Stromal cell of bone marrow (primary cell): ENCODE measurements at places on chromosomes 4 and X.

DNA sequence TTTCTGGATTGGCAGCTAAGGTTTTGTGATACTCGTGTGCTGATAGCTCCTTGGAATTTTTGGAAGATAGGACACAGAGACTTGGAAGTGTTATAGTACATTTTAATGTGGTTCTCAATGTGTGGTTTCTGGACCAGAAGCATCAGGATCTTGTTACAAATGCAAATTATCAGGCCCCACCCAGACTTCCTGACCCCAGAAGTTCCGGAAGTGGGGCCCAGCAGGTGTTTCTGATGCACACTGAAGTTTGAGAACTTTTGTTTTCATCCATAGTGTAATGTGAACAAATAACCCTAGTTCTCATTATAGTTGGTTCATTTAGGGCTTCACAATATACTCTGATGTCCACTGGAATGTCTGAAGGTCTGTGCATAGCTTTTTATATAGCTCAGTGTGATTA, 49.6 kb downstream of the LAMP2 start:
- no peak for DNase-seq

GRCh38 chr4:145821766-145822165, 116.9 kb downstream of the ZNF827 start:
- no peak for DNase-seq

- no peak for DNase-seq
Observed at GRCh38 chrX:105752338-105752956, 69.9 kb upstream of the NRK start.

DNA sequence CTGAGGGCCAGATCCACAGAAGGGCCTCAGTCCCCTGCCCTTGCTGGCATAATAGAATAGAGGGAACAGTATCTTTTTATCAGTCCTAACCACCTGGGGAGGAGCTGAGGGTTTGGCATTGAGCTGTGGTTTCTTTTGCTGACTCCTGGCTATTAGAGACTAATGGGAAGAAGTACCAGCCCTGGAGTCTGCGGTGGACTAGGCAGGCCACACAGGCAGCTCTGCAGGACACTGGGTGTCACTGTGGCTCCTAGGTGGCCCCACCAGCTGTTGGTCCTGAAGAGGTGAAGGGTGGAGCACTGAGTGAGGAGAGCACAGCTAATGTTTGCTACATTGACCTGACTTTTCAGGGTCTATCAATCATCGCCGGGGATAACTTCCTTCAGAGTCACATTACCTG, 52.8 kb upstream of the GPC4 start:
- no peak for DNase-seq

GRCh38 chrX:133604801-133605200, 189.5 kb upstream of the GPC4 start:
- DNase-seq = no peak

- DNase-seq = no peak
Observed at GRCh38 chr4:51884055-51884454, 41.1 kb downstream of the DCUN1D4 start.

GRCh38 chr4:174699654-174700053, 129.4 kb downstream of the GLRA3 start:
- DNase-seq = no peak

GRCh38 chr4:67521506-67521905, 23.8 kb downstream of the CENPC start:
- no peak for DNase-seq

DNA sequence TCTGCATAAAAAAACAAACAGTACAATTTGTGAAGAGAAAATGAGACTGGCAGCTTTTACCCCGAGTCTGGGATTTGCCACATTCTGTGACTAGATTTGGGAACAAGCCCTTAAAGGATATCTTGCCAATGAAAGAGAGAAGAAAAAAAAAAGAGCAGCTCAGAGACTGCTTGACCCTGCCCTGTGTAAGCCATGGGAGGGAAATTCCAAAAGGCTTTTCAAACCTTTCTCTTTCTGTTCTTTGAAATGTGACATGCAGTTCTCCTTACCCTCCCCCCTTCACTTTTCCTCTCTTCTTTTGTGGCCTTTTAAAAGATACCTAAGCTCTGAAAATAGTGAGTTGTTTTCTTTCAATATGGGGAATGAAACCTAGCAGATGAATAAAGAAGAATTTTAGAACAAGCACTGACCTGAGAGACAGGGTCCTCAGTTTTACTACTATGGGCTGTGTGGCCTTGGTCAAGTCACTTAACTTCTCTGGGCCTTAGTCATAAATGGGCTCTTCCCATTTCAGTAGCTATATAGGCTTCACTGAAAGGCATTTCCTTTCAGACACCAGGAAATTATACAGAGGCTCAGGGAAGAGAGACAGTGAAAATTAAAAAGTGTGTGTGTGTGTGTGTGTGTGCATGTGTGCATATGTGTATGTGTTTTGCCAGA, 5.1 kb downstream of the CCDC160 start:
- DNase-seq = no peak

DNA sequence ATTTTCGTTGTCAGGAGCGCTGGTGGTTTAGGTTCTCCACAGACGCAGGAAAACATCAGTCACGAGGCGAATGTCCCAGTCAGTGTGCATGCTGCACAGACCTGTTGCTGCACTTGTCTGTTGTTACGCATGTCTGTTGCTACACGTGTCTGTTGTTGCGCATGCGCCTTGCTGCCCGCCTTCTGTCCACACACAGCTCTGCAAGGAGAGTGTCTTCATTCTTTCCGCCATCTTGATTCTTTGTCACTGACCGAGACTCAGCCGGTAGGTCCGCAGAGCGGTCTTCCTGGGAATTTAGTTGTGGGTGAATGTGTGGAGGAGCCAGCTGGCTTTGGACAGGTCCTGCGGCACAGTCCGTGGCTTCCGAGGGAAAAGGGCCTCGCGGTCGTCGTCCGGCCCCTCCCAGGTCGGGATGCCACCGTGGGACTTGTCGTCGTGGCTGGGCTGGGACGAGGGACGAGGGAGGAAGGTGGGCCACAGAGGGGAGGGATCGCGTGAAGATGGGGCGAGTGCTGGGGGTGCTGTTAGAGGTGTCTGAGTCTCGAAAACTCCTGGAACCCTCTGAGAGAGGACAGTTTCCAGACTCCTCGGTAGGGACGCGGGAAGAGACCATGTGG, at the start of gene PAGE2B:
PAGE2B (plus strand) TSS at position 180 of the 617 bp plus-strand sequence. CDS start 1,012 bp downstream, outside the sequence.
- no peak for DNase-seq

DNA sequence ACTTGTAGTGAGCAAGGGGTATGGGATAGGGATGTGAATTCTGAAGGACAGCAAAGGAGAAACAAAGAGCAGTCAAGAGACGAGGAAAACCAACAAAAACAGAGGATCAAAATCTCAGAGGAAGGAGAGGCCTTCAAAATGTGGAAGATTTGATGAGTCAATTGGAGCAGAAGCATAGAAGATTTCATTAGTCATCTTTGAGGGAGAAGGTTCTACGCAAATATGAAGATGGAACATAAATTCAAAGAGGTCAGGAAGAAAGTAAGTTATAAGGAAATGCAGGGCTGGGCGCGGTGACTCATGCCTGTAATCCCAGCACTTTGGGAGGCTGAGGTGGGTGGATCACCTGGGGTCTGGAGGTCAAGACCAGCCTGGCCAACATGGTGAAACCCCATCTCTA, 35.4 kb downstream of the MID2 start:
- no peak for DNase-seq

DNA sequence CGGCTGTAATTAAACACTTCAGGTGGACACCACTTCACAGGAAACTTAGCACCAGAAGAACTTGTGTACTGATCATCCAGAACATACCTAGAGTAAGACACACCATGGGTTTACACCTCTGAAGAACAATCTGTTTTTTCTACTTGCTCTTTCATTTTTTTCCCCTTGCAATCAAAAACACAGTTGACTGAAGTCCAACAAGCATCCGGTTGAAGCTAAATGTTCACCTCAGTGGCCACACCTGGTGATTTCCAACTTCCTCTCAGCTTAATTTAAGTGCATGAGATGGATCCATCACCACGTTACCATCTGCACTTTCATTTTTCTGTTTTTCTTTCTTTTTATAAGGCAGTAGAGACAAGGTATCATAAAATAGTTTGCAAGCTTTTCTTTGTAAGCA, 4.9 kb upstream of the TXK start:
- DNase-seq = no peak

DNA sequence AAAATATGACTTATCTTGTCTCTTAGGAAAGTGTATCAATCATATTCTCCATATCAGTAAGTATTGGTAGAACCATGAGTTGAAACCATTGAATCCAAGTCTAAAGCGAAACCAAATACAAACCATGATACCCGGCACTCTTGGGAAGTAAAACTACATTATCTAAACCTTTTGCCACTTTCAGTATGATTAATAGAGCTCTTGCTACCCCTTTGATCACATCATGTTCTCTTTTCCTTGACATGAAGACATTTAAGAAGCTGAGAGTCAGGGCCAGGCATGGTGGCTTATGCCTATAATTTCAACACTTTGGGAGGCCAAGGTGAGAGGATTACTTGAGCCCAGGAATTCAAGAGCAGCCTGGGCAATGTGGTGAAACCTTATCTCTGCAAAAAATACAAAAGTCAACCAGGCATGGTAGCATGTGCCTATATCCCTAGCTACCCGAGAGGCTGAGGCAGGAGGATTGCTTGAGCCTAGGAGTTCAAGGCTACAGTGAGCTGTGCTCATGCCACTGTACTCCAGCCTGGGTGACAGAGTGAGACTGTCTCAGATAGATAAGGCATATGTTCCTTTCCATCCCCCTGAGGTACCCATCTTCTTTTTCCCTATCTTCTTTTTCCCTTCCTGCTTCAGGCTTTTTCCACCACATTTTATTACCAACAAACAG, 45.4 kb downstream of the CEP135 start:
- DNase-seq = no peak

GRCh38 chr4:117596917-117597480, 437.3 kb upstream of the NDST3 start:
- no peak for DNase-seq

DNA sequence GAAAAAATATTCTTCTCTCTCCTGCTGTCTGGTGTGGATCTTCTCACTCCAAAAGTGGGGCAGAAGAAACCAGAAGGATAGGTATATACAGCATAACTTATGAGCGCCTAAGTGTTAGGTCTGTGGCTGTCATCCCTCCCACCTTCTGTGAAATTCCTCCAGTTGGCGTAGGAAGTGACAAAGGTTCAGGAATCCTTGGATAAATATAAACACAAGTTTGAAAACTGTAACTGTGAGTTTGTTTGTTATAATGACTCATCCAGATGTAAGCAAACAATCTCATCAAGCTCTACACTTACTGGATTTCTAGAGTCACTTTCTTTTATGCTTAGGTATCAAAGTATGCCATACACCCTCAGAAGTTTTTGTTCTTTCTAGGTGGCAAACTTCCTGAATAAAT, 405.2 kb downstream of the FAT4 start:
- DNase-seq = no peak

GRCh38 chrX:111322231-111322855, 52.1 kb upstream of the CAPN6 start:
- no peak for DNase-seq

DNA sequence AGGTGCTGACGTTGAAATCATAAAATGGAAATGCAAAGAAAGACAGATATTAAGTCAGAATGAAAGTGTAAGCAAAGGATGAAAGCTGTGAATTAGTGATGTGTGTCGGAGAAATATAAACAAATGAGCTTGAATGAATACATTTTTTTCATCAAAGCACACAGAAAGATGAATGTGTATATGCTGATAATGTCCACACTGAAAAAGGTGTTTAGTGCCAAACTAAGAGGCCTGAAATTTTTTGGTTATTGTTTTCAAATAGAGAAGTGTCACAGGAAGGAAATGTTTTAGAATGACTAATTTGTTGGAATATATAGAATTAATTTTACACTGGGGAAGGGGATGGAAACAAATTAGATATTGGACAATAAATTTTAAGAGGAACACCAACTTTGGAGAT, 1217.6 kb downstream of the PCDH18 start:
- DNase-seq = no peak

DNA sequence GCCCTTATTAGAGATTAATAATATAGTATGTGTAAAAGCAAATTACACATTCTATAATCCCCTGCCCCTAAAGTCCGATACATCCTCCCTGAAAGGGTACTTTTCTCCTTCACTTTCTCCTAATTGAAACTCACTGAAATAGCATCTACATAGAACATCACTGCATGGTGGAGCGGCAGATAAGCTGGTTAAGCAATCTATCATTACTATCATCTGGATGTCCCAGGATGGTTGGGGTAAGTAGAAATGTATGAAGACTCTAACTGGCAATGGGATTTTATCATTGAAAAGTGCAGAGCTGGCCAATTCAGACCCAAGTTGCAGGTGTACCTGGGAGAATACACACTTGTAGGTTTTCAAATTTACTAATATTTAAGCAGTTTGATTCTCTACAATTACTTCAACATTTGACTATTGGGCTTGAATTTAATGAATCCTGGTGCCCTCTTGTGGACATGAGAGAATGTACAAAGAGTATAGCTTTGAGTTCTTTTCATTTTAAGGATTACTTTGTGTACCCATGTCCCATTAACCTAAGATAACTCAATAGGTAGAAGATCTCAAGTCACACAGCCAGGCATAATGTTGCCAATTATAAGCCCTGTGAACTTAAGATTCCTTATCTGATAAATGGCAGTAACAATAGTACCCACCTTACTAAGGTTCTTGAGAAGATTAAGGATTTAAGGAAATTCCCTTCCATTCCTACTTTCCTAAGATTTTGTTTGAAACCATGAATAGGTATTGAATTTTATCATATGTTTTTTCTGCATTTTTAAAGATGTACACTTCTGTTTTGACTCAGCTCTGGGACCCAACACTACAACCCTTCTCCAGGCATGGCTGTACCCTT, 69.8 kb downstream of the SHROOM3 start:
- peak; percentile 42 for DNase-seq

GRCh38 chr4:35966566-35966965, 277.7 kb downstream of the ARAP2 start:
- no peak for DNase-seq

DNA sequence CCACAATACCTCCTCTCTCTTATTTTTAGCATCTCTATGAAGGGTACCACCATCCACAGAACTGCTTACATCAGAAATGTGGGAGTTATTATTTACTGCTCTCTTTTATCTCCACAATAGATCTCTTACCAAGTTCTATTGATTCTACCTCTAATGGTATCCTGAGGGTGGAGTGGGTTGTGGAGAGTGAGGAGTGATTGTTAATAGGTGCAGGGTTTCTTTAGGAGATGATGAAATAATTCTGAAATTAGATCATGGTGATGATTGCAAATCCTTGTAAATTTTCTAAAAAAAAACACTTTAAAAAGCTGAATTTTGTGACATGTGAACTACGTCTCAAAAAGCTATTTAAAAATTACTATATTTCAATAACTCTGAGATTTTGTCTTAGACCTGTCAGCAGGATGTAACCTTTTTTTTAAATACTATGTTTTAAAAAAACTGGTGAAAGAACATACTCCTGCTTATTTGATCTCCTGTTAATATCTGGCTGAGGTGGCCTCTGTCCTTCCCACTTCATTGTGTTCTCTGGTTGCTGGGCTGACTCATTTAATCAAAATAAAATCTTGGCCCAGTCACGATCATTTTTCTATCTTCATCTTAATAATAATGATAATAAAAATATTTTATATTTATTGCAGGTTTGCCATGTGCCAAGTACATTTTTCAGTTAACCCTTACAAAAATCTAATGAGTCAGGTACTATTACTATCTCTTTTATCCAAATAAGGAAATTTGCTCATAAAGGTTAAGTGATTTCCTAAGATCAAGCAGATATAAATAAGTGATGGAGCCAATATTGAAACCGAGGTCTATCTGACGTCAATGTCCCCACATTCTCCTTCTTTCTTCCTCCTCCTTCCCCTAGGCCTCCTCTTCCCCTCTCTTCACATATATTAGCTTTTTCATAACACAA, 73.5 kb downstream of the GLUD2 start:
- no peak for DNase-seq

- DNase-seq = peak; percentile 31
Observed at GRCh38 chr4:146029147-146029546, 90.5 kb upstream of the ZNF827 start.
